ENCODE measurements at places on chromosomes 11 and 22.

- DNase-seq, result no peak
Measured at GRCh38 chr11:134118006-134118405, 49.1 kb downstream of the JAM3 start.

DNA sequence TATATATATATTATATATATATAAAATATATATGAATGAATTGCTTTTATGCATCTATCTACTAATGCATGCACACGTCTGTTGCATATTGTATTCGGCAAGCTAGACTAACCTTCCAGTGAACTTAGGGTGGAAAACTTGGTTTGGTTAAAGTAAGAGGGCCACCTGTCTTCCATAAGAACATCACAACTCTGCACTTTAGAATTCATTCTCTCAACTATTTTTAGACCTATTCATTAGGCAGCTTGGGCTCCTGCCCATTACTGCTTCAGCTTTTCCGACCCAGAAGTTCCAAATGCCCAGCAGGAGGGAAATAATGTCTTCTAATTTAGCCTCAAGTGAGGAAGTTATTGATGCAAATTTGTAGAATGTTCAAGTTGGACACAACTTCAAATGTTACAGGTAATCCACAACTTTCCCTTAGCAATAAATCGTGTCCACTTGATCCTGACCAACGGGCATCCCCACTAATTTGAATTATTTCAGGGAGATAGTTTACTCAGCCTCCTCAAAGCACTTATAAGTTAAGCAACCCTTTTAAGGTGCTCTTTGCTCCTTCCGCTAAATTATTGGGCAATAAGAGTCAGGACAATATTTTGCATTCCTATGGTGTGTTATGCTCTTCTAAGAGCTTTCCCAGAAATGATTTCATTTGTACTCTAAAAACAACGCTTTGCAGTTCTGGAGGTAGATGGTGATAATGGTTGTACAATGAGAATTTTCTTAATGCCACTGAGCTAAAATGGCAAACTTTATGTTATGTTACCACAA is 132.3 kb downstream of the OPCML start:
- DNase-seq, result no peak

- no peak for DNase-seq
Measured at GRCh38 chr11:24805671-24806070, 308.8 kb downstream of the LUZP2 start.

DNA sequence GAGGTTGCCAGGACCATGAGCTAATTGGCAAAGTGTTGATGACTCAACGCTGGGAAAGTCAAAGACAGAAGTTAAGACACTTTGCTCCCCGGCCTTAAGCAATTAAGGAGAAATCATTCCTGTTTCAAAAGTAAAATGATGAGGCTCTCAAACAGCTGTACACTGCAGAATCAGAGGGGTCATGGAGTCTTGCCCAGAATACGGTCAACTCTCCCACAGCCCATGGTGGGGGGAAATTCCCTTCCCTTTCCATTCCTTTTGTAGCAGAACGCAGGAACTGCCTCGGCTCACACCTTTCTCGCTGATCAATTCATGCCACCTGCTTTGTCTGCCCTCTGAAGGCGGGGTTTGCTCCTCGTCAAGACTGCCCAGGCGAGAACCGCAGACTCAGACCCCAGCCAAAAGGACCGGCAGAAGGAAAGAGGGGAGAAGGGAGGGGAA is 52.8 kb downstream of the MN1 start:
- DNase-seq, result peak; percentile 31

DNA sequence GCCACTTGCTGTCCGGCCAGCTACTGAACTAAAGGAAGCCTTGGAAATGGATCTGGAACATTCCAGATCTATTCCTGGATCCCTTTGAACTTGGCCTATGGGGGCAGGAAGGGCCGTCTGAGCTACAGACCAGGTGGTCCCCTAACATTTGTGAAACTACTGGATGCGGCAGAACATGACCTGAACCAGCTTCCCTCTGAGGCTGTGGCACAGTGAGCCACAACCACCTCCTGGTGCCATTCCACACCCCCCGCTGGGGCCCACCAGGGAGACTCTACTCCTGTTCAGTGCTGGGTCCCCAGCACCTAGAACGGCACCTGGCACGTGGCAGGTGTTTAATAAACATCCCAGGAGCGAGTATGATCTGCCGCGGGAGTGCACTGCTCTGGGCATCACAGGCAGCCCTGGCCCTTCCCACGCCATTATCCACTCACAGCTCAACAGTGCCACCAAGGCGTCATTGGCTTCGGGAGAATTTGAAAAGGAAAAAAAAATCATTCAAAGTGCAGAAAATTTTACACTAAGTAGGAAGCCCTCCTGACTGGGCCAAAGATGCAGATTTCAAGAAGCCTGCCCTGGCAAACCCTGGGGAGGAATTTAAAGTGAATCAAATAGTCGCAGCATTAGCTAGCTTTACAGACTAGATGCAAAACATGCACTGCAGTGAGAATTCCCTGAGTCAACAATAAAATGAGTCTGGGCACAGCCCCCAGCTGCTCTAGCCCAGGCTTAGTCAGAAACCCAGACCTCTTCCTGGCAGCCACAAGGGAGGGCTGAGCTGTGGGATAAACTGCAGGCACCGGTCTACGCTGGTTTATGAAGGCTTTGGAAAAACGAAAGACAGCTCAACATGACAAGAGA is 14.3 kb upstream of the EFCAB6 start:
- no peak for DNase-seq

DNA sequence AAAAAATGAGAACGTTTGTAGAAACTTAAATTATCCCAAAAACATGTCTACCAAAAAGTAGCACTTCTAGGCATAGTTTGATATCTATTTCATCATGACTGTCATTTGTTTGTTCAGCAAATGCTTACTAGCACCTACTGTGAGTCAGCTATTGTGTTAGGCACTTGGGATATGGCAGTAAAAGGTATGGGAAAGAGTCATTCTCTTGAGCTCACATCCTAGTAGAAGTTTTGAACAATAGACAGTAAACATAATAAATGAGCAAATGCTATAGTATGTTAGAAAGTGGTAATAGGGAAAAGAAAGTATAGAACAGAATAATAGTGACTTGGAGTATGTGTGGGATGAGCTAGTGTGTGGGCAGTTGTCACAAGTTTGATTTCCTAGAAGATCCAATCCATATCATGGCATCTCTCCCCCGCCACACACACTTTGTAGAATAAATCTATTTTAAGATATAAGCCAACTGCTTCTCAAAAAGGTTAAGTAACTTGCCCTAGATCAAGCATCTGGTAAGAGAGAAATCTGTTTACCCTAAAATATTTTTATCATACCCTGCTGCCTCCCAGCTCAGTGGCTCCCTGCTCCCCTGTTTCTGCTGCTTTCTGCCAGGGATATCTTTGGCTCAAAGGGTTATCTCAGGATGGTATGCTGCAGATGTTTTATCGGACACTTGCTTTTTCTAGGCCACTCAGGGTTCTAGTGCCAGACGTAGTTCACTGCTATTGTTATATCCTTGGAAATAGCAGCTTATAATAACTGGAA is 129.7 kb downstream of the NCAM1 start:
- DNase-seq, result no peak

DNA sequence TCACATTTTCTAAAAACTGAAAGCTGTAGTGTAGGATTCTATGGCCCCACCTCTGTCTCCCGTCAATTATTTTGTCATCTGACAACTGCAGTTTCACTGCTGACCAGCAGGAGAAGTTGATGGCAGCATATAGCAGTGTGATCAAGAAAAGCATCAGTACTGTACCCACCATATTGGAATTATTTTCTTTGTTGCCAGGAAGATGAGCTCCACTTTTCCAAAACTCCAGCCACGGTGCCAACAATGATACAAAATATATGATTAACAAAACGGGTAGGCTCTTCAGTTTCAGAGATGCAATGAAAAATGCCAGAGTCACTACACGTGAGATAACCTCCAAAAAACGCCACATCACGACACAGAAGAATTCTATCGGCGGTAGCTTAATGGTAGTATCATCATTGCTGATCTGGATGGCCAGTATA is 41.3 kb downstream of the XKR3 start:
- no peak for DNase-seq

DNA sequence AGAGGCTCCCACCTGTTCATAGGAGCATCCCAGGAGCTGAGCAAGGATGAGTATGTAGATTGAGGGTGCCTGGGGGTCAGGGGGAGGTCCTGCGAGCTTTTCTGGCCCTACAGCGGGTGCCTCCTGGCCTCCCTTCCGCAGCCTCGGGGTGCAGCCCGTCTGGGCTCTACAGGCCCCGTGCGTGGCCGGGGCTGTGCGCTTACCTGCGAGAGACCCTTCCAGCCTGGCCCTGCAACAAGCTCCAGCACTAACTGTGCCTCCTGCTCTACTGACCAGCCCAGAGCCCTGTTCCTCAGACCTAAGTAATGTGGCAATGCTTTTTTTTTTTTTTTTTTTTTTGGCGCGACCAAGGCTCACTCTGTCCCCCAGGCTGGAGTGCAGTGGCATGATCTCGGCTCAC is 1129.1 kb downstream of the BRD1 start:
- no peak for DNase-seq

DNA sequence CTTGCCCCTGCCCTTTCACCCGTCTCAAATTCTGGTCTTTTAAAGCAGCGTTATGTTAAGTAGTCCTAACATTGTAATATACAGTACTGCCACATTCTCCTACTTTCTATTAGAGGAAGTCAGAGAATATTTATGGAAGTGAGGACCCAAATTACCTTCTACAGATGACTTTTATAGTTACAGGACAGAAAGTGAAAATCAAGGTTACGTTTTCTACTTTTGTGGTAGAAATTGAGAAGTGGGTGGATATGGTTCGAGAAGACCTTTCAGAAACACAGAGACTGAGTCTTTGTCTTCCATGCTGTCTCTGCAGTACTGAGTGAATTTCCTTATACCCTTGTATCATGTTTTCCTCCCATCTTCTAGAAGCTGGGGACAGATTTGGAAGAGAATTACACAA is 17.1 kb downstream of the SC5D start:
- no peak for DNase-seq

DNA sequence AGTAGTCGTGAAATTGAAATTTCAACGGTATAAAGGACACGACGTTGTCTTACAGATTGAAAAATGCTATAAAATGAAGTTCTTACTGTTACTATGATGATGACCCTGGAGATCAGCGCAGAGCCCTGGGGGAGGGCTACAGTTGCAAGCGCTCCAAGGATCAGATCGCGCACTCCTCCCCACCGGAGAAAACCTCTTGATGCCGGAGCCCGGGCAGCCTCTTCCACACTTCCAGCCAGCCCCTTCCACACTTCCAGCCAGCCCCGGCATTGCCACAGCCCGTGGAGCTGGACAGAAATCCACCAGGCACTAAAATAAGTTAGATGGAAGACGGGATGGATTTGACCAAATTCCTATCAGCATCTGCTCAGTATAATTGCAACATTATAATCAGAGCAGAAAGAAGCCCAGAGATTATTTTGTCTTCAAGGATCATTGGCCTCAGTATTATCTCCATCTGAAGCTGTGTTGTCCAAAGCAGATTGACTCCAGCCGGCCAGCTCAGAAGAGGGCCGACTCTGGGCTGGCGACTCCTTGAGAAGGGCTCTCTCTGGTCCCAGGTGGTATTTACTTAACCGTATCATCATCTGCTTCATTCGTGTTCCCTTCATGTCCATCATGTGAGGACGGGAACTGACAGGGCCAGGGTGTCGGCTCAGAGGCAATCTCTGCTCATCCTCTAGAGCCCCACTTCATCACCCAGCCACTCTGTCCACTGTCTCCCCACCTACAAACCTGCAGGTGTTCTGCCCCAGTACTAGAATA is 777 bp upstream of the MICAL3 start:
- no peak for DNase-seq

- DNase-seq, result peak; percentile 54
Measured at GRCh38 chr11:93895106-93895862, 44.9 kb upstream of the VSTM5 start.

DNA sequence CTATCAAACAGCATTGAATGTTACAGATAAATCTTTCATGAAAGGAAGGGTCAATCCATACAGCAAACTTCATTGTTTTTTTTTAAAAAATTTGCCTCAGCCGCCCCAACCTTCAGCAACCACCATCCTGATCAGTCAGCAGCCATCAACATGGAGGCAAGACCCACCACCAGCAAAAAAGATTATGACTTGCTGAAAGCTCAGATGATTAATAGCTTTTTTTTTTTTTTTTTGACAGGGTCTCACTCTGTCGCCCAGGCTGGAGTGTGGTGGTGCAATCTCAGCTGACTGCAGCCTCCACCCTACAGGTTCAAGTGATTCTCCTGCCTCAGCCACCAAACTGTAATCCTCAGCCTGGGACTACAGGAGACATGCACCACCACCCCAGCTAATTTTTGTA is 18.0 kb upstream of the CD3E start:
- no peak for DNase-seq

- no peak for DNase-seq
Measured at GRCh38 chr11:67022341-67022933, 497 bp upstream of the SYT12 start.

GRCh38 chr22:49966774-49967705 is 6.5 kb downstream of the PIM3 start:
- no peak for DNase-seq

DNA sequence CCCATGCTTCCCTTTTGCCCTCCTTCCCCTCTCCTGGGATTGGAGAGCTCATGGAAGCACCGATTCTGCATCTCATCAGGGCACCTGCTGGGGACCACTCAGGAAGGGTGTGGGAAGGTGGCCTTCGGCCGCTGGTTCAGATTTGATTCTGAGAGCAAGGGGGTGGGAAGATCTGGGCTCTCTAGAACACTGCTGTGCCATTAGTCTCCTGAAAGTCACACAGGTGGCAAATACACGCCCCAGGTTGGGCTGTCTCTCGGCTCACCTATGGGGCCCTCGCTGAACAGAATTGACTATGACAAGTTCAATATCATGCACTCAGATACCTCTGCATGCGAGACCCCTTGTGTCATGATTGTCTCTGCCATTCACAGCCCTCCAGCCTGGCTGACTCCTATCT is 12.8 kb upstream of the APOBEC3A start:
- DNase-seq, result no peak

GRCh38 chr11:112401036-112401769 is 140.5 kb upstream of the PLET1 start:
- DNase-seq, result no peak

DNA sequence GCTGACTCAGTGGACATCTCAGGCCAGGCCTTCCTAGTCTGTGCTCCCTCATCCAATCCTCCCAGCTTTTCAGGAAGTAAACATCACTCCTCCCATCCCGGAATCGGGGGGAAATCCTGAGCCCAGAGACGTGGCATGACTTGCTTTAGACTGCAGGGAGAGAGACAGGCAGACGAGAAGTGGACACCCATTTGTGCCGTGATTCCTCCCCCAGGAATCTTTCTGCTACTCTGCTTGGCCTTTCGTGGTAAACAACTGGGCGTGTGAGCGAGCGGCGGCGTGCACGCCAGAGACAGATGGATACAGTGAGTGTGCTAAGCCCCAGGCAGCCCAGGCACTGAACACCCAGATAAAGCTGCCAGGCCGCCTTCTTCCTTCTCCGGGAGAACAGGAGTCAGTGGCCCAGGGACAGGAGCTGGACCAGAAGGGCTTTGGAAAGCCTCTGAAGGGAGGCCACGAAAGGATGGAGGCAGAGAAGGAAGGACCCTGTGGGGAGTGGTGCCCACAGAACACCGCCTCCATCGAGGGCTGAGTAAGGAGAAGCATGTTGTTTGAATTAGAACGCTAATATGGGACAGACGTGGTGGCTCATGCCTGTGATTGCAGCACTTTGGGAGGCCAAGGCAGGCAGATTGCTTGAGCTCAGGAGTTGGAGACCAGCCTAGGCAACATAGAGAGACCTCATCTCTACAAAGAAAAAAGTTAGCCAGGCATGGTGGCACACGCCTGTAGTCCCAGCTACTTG is 53.0 kb upstream of the PRR5 start:
- no peak for DNase-seq

GRCh38 chr11:78399136-78399535 is 18.5 kb downstream of the GAB2 start:
- DNase-seq, result no peak

Measured in neuronal stem cell (in vitro differentiated cells).